Astrocyte (in vitro differentiated cells and primary cell): ENCODE measurements at places on chromosomes 7 and 10. TPM values are rescaled to one million over a fixed set of nuclear protein-coding genes. Genes with fewer than 3 reads are reported as not detected.

SLC26A3 gene
- total RNA-seq: not detected in 2 replicates

- DNase-seq: no peak
- H3K4me3 ChIP-seq: no peak overlapping the region
- no peaks in the 10 kb centered on the region for H3K36me3 ChIP-seq
These were observed 597.6 kb downstream of the PCDH15 start for GRCh38 chr10:54203401-54203800.

GRCh38 chr10:1297566-1298301 lies 241.5 kb downstream of the WDR37 start:
- no peaks in the 10 kb centered on the region for H3K4me1 ChIP-seq
- H3K27ac ChIP-seq: no peak overlapping the region
- no peak overlapping the region for H3K4me3 ChIP-seq
- no peaks in the 10 kb centered on the region for H3K36me3 ChIP-seq
- peaks cover 3% of the 10 kb centered on the region for H3K27me3 ChIP-seq

GRCh38 chr10:36280321-36280741 lies 638.2 kb upstream of the FZD8 start:
- no peak overlapping the region for H3K4me3 ChIP-seq
- H3K4me1 ChIP-seq: peaks cover 4% of the 10 kb centered on the region
- peak; percentile 20 for DNase-seq

FOXP2 gene
- 3.3 and 3.4 TPM in 2 replicates for total RNA-seq

INMT gene
- total RNA-seq: 0.09 TPM in 1 of 2 replicates, not detected in the other
